ENCODE measurements at places on chromosomes 2 and 18. TPM values are rescaled to one million over a fixed set of nuclear protein-coding genes. Genes with fewer than 3 reads are reported as not detected.
A peak's percentile ranks its signal among the peaks of the same experiment; 100 is the strongest.

DNA sequence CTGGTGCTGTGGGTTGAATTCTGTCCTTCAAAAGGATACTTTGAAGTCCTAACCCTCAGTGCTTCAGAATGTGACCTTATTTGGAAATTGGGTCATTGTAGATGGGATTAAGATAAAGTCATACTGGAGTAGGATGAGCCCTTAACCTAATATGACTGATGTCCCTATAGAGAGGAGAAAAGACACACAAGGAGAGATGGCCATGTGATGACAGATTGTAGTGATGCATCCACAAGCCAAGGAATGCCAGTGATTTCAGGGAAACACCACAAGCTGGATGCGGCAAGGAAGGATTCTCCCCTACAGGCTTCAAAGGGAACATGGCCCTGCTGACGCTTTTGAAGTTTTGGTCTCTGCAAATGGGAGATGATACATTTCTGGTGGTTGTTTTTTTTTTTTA is 24.7 kb upstream of the CCBE1 start:
- DNase-seq, result no peak

- no peak for DNase-seq
Measured at GRCh38 chr2:62817995-62818713, 112.6 kb downstream of the EHBP1 start.

Gene HOXD8
- not detected for total RNA-seq

Gene NCKAP5
- total RNA-seq, result not detected

DNA sequence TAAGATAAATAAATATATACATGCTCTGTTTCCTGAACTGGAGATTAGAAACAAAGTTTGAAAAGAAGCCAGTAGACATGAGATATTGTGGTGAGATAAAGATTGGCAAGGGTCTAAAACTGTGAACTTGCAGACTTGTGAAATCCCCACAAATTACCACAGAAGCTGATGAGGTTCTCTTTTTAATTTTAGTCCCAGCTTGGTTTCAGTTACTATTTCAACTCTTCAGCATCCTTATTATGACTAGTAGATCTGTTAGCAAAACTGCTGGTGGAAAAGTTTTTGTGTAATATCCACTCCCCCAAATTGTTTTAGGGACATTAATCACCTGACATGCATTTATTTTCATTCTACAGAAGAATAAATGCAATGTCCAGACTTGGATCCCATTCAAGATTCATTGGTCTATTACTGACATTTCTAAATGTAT is 20.8 kb downstream of the RASGRP3 start:
- no peak for DNase-seq

- peak; percentile 88 for DNase-seq
Measured at GRCh38 chr2:8680822-8681760, 765 bp upstream of the ID2 start.

DNA sequence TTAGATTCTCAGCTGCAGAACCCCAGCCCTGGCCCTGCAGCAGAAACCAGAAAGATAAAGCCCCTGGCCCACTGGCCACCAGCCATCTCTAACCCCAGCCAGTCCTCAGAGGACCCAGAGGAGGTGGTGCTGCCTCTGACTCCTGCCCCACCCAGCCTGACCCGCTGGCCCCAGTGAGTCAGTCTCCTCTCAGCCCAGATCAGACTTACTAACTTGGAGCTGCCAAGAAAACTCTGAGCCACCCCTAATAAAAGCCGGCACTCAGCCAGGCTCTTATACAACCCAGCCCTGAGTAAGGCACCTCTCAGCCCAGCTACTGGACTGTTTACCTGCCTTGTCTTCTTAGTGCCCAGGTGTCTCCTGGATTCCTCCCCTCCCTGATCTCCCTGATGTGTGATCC is 2.0 kb downstream of the SLC14A2 start:
- DNase-seq, result no peak

Gene ANKRD36C
- 93.4 TPM for total RNA-seq

DNA sequence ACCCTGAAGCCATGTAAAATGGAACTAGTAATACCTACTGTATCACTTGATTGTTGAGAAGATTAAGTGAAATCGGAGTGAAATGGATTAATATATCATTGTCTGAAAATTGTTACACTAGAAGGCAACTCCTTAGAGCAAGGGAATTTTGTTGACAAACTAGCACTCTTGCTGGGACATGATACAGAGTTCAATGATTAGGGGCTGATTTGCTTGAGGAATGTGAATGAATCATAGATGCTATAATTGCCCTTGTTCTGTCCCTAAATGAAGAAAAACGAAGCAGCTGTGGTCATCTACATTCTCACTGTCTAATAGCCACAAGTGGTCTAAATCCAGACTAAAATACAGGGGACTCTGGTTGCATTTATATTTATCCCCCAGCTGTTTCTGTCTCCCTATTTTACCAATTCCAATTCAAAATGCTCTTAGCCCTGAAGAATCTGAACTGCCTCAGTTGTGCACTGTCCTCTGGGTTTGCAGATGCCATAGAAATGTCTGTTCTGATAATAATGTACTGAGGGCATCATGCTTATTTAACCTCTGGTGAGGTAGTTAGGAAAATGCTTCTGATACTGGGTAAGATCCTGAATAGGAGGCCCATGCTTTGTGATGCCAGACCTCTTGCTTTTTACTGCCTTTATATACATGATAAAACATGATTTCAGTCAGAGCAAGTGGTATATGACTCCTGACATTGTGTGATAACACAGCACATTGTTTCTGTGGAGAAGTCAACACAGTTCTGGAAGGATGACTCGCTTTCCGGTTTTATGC is 382.1 kb downstream of the NRXN1 start:
- DNase-seq, result no peak

- DNase-seq, result no peak
Measured at GRCh38 chr2:42906111-42906556, 113.8 kb upstream of the HAAO start.

Gene ASPRV1
- 1.3 TPM for total RNA-seq

GRCh38 chr18:67549946-67550345 is 33.4 kb upstream of the DSEL start:
- no peak for DNase-seq

Gene EIF2AK3
- total RNA-seq, result 64.5 TPM

- no peak for DNase-seq
Measured at GRCh38 chr2:101273056-101273455, 20.4 kb downstream of the CNOT11 start.

Gene RBMS1
- total RNA-seq, result 35.7 TPM

DNA sequence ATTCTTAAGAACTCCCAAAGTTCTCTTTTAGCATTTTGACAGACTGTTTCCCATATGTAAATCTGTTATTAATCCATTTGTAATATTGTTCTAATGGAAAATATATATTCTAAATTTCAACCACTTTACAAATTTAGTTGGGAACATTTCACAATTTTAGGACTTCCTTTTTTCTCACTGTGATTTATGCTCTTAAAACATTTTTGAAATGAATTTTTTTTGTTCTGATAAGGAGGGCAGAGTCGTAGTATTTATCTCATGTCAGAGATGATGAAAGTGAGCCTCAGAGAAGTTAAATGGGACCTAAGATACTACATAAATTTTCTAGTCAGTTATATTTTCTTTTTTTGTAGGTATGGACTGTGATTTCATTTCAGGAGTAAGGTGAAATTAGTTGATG is 26.6 kb downstream of the RASGRP3 start:
- no peak for DNase-seq

Gene GPR45
- total RNA-seq, result not detected

- no peak for DNase-seq
Measured at GRCh38 chr2:215966274-215966673, 47.1 kb downstream of the MREG start.

- no peak for DNase-seq
Measured at GRCh38 chr2:54073796-54074195, 41.6 kb upstream of the ACYP2 start.

DNA sequence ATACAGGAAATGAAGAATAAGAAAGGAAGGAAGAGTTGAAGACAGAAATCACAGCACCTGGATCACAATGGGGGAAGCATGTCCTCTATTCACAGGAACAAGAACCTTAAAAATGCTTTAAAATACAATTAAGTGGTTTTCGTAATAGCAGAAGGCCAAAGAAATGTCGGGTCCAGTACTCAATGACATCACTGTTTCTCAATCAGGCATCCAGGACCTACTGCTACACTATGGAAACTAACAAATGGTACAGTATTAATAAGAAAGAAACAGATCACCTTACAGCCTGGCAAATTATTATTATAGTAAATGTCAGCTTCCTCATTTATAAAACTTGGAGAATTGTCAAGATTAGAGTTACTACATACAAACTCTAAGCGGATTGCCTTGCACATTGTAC is 15.8 kb downstream of the HNRNPLL start:
- no peak for DNase-seq

DNA sequence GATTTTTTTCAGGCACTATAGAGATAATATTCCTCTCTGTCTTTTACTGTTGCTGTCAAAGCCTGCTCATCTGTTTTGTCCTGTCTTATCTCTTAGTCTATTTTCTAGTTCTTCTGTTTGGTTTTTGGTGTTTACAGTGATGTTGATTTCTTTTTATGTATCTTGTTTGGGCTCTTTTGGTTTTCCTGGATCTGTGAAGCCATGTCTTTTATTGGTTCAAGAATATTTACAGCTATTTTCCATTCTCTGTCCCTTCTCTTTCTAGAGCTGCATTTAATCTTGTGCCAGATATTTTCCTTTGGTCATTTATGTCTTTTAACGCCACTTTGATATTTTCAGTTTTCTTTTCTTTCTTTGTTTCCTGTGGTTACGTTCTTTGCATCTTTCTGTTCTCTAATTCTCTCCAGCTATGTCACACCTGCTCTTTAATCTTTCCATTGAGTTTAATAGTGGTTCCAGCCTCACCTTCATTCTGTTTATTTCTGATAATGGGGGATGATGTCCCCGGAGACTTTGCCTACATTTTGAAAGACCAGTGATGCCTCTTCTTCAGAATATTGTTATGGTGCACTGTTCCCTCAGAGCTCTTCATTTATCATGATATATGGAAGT is 32.0 kb downstream of the SMCHD1 start:
- peak; percentile 76 for DNase-seq

Gene CCDC178
- not detected for total RNA-seq

GRCh38 chr2:26033270-26033817 is 540 bp upstream of the RAB10 start:
- peak; percentile 83 for DNase-seq

DNA sequence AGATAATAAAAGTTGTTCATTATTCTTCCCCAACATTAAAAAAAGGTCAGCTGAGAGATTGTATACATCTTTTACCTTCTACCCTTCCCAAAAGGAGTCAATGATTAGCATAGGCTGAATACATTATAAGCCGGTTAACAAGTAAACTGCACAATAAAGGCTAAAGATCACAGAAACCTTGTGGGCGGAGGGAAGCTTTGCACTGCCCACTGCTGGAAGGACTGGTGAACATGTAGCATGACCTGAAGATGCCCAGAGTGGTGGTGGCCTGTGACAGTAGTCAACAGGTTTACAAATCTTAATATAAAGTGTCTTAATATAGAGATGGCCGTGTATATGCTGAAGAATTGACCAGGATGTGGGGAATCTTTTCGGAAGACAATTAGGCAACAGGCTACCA is 35.6 kb downstream of the ARL5A start:
- no peak for DNase-seq

- DNase-seq, result no peak
Measured at GRCh38 chr18:62767836-62768557, 52.7 kb downstream of the PHLPP1 start.

Gene BOK
- total RNA-seq, result not detected

Gene RGPD6
- 0.38 TPM for total RNA-seq

GRCh38 chr18:6854811-6855210 is 125.3 kb downstream of the ARHGAP28 start:
- no peak for DNase-seq

- DNase-seq, result no peak
Measured at GRCh38 chr2:23425885-23426262, 40.9 kb downstream of the KLHL29 start.

DNA sequence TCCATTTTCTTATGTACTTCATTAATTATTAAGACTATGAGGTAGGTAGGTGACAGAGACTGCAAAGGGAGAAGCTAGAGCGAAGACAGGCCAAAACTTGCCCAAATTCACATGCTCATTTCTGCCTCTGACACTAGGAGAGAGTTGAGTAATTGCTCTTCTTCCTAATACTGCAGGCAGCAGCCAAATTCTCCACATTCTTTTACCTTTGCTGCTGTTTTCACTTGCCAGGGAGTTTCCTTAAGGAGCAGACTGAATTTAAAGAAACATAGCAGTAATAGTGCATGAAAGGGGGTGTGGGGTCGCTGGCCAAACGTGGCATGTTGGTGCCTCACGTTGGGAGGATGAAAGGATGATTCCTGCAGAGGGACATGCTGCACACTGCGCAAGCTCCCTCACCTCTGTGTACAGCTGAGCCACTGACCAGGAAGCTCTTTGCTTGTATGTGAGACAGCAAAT is 12.3 kb downstream of the CRIM1 start:
- DNase-seq, result no peak

- DNase-seq, result no peak
Measured at GRCh38 chr18:34942276-34942675, 98.9 kb upstream of the MAPRE2 start.

Gene HOXD10
- total RNA-seq, result not detected
